ENCODE measurements at places on chromosomes 2 and 18.

- no peak for DNase-seq
Observed at GRCh38 chr2:4134551-4135550, 431.5 kb downstream of the DCDC2C start.

DNA sequence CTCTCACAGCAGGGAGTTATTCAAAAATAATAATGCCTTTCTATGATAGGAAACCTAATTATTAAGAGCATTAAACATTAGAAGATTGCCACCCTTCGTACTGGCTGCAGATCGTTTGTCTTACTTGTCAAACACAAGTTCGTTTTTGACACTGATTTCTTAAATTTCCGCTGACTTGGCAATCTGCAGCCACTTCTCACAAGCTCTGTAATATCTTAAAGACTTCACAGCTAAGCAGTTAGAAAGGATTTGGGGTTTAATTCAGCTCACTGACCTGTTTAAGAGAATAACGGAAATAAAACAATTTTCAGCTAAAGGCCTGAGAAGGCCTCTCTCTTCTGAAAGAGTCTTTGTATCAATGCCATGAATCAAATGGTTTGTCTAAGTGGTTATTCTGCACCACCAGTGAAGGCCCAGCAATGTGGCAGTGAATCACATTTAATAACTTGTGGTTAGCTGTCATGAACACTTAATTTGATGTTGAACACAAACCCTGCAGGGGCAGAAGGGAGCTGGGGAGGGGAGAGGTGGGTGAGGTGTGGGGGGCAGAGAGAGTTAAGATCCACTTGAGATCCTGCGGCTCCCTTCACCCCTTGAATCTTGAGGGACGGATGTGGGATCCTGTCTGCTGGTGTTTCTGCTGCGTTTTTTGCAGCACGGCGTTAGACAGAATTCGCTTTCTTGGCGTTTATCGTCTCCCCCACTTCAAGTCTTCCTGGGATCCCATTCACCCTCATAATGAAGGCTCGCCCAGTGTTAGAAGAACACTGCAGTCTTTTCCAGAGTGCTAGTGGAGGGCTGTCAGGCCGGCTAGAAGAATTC, 145.4 kb upstream of the SATB2 start:
- DNase-seq: no peak

GRCh38 chr2:20186078-20186854, 38.7 kb downstream of the SDC1 start:
- no peak for DNase-seq

DNA sequence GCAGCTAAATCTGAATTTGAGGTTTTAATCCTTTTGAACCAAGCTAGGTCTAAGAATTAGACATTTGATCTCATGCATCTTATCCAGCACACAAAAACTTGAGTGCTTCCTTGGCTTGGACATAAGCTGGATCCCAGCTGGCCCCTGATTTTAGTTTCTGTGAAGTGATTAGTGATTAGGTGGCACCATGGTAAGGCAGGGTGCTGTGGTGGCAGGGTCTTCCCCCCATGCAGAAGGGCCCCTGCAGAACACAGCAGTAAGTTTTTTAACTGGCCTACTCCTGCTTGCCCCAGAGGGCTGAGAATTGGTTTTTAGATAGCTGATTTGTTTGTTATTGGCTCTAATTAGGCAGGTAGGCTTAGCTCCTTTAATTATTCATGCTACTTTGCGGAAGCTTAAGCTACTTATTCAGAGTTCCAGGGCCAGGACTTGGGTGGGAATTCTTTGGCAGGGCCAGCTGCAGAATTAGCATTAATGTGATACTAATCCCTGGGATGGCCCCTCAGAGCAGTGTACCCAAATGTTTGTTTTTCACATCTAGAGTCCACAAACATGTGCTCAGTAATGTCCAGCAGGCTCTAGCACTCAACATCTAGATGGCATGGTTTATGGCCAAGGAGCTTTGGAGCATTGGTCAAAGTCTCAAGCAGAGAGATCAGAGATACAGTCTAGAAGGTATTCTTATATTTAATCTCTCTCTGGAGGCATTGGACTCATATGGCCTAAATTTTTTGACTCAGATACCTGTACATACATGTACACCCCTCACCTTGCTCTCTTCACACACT, 99.6 kb downstream of the FMNL2 start:
- no peak for DNase-seq

GRCh38 chr2:219684721-219685689, 57.6 kb downstream of the SLC4A3 start:
- DNase-seq: peak; percentile 81

GRCh38 chr2:79627237-79627636, 114.4 kb downstream of the CTNNA2 start:
- no peak for DNase-seq

GRCh38 chr2:23519334-23519651, 134.3 kb downstream of the KLHL29 start:
- no peak for DNase-seq

GRCh38 chr2:23376972-23377371, 8.0 kb upstream of the KLHL29 start:
- no peak for DNase-seq

DNA sequence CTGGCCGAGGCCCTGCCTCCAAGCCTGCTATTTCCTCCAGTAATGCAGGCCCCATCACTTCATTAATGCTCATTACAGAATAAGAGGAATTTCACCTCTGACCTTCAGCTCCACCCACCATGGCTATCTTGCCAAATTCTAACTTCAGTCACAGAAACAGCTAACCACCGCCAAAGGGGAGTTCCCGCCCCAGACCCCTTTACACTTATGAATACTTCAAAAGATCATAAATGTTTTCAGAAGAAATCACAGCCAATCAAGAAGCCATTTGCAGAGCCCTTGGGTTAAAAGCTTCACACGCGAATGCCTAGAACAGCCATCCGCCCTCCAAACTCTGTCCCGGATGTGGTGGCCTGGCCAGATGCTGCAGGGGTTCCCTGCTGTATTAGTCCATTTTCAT, 73.8 kb upstream of the TWIST2 start:
- DNase-seq: no peak

DNA sequence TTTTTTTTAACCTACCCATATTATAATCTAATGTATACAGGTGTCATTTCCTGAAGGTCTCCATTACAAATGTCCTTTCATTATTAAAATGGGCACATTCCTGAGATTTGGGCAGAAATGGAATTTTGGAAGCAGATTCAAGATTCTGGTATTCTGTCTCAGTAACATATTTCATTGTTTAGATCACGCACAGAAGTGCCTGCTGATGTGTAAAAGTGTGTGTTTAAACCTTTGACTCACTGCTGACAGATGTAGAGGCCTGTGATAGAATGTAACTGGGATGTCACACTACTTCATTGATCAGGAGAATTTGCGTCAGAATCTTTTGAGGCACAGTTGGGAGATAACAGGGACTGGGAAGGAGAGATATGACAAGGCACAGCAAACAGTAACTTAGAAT, 276.8 kb upstream of the EPAS1 start:
- DNase-seq: peak; percentile 64

DNA sequence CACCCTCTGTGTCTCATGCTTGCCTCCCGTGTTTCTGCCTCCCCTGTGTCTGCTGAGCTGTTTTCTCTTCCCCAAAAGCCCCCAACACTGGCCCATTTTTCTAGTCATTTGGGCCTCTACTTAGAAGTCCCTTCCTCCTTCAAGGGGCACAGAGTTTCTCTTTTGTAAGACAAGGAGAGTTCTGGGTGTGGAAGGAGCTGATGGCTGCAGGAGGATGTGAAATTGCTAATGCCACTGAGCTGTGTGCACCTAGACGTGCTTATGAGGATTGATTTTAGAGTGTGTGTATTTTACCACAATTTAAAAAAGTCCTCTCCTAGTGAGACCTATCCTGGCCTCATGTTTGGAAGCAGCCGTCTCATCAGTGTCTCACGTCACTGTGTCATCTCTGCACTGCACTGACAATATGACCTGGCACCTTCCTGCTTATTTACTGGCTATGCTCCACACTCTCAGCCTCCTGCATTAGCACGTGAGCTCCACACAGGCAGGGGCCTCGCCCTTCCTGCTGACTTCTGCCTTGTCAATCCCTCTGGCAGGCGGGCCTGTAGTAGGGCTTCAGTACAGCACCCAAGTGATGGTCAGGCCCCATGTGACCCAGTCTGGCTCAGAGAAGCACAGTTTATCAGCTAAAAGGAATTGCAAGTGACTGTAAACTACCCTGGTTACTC, 8.0 kb upstream of the MBP start:
- DNase-seq: no peak

GRCh38 chr2:158740621-158741020, 54.5 kb upstream of the DAPL1 start:
- peak; percentile 67 for DNase-seq

DNA sequence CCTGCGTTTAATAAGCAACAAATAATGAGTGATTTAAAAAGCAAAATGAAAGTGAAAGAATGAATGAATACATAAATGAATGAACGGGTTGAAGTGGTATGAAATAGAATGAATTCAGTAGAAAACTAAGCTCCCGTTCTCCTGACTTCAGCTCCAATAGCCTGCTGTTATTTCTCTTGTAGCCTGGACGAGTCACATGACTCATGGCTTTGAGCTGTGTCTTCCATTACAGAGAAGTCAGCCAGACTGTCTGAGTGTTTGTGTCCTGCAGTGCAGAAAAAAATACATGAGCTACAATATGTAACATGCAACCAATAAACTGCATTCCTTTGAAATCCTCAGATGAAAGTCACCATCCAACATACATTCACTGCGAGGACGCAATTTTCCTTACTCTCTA, 21.2 kb downstream of the SCG2 start:
- peak; percentile 63 for DNase-seq

DNA sequence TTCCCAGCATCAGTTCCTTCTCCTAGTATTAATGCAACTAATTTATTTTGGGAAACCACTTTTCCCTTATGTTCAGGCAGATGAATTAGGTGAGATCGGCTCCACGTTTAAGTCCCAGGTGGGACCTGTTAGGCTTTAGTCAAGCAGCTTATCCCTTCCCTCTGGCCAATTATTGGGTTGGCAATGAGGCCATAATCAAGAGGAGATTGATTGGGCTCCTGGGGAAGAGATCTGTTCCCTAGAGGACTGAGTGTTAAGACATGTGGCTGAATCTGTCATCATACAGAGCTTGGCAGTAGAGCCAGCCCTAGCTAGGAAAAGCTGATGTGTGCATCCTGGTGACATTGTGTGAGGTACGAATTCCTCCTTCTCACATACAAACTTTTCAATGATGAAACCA, 104.4 kb downstream of the PTH2R start:
- no peak for DNase-seq

DNA sequence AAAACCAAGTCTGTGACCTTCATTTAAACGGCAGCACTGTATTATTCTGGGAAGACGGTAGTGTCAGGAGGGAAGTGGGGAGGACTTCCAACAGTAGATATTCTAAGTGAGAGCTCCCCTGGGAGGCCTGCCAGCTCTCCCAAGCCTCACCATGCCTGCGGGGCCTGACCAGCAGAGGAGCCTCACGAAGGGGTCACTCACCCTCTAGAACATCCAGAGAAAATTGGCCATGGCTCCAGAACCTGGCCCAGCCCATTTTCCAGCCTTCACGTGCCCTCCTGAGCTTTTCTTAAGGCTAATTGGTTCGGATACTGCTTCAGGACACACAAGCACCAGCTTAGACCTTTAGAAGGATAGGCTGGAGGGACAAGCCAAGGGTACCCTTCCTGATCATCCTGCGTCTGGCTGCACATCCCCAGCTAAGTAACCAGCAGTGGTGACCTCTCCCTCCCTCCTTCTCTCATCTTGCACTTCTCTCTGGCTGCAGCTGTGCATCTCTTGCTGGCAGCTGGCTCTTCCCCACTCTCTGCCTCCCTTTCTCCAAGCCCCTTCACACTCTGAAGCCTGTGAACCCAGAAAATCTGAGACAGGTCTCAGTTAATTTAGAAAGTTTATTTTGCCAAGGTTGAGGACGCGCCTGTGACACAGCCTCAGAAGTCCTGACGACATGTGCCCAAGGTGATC, 120.1 kb upstream of the PKDCC start:
- no peak for DNase-seq

- no peak for DNase-seq
Observed at GRCh38 chr18:13141209-13141608, 77.4 kb upstream of the LDLRAD4 start.

GRCh38 chr2:223644136-223644535, 42.0 kb upstream of the SCG2 start:
- no peak for DNase-seq

GRCh38 chr2:105224444-105224843, 17.1 kb upstream of the GPR45 start:
- no peak for DNase-seq

DNA sequence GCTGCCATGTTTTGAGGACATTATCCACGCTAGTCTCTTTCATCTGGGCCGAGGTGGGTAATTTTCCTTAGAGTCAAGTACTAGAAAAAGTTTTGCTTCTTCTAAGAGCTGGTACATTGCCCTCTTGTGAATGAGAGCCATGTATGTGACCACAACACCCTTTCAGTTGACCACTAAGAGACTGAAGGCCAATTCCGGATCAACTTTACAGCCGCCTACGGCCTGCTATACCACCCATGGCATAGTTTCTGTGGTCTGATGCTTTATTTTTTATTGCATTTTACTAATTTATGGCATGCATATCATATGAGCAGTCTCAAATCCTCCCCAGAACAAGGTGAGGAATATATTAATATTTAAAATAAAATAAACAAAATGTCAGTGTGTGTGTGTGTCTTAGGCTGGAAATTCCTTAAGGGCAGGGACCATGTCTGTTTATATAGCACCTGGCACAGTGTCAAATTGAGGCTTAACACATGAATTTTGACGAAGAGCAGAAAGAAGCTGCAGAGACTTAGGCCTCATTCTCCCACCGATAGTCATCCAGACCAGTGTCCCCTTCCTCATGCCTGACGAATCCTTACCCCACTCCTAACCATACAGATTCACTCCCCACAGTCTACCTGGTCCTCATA, 35.4 kb downstream of the PSD4 start:
- DNase-seq: no peak

DNA sequence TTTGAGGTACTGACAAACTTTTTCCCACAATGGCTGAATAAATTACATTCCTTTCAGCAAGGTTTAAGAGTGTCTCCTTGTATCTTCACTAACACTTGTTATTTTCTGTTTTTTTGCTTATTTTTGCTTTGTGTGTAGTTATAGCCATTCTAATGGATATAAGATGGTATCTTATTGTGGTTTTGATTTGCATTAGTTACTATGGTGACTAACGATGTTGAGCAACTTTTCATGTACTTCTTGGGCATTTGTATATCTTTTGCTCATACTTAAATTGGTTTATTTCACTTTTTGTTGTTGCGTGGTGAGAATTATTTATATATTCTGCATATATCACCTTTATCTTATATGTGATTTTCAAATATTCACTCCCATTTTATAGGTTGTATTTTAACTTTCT, 79.9 kb upstream of the FSIP2 start:
- DNase-seq: no peak

DNA sequence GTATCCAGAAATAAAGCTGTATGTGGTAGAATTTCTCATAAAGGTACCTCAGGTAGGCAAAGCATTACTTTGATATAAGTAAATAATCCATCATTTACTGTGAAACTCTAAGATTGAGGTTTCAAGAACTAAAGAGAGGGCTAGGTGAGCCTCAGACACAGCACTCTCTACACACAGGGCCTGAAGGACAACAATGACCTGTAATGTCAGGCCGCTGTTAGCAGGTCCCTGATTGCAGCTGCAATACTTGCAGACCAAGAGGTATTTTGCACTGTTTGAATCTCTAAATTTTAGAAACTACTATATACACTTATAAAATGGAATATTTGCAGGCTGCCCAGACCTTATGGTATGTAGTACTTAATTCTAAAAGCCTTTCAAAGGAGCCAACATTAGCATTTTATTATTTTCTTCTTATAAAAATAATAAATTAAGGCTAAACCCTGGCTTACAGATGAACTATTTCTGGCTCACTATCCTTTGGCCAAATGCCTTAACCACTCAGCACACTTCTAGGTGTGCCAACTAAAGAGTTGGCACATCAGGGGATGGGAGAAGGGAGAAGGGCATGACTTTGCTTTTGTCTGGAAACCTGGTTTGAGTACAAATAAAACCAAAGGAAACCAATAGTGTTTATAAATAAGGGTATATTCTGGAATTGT, 66.7 kb upstream of the SLC39A10 start:
- peak; percentile 25 for DNase-seq

Measured in AG10803 (cell line).